ENCODE measurements at places on chromosomes 13 and 19.

DNA sequence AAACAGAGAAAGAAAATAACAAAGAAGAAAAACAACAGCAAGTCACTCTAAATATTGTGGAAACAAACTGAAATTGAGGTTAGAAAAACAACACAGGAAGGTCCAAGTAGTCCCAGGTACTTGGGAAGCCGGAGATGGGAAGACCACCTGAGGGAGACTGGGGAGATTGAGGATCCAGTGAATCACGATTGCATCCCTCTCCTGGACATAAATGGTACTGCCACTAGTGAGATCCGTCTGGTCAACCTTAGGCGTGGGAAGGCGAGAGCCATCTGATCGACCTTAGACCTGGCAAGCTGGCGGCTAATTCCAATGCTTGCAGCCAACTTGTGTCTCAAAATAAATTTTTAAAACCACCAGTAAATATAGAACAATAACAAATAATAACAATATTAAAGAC, 81.9 kb downstream of the ZNF726 start:
- no peak for DNase-seq

DNA sequence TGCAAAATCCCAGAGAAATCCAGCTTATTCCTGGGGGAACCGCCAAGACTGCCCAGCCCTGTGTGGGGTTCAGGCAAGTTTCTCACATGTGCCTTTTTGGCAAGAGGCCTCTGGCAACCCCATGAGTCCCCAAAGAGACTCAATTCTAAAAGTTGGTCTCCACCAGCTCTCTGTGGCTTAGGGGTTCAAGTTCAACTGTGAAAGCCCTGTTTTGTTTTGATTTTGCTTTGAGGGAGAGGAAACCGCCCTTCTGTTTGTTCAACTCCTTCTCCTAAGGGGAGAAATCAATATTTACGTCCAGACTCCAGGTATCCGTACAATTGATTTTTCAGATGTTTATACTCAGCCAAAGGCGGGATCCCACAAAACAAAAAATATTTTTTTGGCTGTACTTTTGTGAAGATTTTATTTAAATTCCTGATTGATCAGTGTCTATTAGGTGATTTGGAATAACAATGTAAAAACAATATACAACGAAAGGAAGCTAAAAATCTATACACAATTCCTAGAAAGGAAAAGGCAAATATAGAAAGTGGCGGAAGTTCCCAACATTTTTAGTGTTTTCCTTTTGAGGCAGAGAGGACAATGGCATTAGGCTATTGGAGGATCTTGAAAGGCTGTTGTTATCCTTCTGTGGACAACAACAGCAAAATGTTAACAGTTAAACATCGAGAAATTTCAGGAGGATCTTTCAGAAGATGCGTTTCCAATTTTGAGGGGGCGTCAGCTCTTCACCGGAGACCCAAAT, 583 bp upstream of the LDLR start:
- DNase-seq: no peak

GRCh38 chr19:36140304-36141038, 605 bp downstream of the CAPNS1 start:
- no peak for DNase-seq

- no peak for DNase-seq
Measured at GRCh38 chr13:32284927-32285632, 30.1 kb downstream of the ZAR1L start.

GRCh38 chr13:37257706-37258105, 152.2 kb upstream of the CSNK1A1L start:
- no peak for DNase-seq

- no peak for DNase-seq
Measured at GRCh38 chr19:17159466-17160393, 55.4 kb upstream of the USE1 start.

- DNase-seq: no peak
Measured at GRCh38 chr13:98279473-98280175, 102.6 kb upstream of the RNF113B start.

- no peak for DNase-seq
Measured at GRCh38 chr13:67267136-67267535, 37.0 kb upstream of the PCDH9 start.

- no peak for DNase-seq
Measured at GRCh38 chr19:31326329-31327028, 22.8 kb downstream of the TSHZ3 start.

- DNase-seq: no peak
Measured at GRCh38 chr13:41782086-41782485, 178.8 kb downstream of the VWA8 start.

DNA sequence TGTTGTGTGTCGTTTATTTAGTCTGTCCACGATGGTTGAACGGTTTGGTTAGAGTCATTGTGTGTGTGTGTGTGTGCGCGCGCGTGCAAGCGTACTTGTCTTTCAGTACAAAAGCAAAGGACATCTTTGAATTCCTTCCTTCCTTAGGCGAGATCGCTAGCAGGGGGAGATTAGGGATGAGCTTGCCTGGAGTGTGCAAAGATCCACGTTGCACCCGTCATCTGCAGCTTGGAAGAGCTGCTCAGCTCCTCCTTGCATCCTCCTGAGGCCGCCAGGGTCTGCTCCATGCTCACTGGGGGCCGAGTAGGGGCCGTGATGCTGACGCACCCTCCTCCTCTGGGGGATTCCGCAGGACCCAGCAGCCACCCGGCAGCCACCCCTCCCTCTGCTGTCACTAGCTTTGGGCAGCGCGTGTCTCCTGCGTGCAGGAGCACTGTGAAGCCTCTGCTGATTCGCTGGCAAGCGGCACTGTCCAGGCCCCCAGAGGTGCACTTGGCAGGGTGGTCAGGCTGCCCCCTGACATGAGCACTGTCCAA, 137.3 kb downstream of the KDM4B start:
- no peak for DNase-seq

- DNase-seq: no peak
Measured at GRCh38 chr13:42615691-42616090, 41.7 kb downstream of the TNFSF11 start.

GRCh38 chr13:98847780-98848179, 95.3 kb upstream of the SLC15A1 start:
- no peak for DNase-seq

DNA sequence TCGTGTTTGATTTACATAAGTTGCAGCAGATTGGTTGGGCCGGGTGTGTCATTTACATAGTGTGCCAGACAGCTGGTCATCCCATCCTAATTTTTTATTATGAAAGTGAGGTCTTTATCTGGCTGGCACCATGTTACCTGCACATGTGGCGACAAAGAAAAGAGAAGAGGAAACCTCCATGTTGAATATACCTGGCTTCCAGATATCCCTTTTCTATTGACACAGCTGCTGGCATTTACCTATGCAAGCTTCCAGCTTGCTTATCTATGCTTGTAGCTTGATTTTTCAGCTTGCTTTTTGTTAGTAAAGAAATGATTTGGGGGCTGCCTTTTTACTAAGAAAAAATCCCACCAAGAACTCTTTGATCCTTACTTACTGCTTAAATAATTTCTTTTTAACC, 681.3 kb upstream of the SLITRK1 start:
- DNase-seq: no peak

GRCh38 chr13:66138172-66138811, 1091.8 kb downstream of the PCDH9 start:
- DNase-seq: no peak

DNA sequence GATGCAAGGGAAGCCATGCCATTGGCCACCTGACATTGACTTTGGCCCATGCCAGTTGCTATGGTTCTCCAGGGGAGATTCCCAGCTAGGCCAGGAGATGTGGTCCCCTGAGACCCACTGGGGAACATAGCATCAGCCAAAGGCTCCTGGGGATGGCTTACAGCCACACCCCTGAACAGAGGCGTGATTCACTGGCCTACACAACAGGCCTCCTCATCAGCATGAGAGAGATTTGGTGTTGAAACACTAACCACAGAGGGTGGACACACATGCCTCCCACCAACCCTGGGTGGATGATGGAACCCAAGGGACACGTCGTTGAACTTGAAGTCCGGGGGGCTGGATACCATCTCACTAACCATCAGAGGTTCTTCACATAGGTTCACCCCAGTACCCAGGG, 14.4 kb downstream of the IQCN start:
- DNase-seq: no peak

- DNase-seq: no peak
Measured at GRCh38 chr13:35764326-35765015, 288.0 kb upstream of the MAB21L1 start.

- DNase-seq: no peak
Measured at GRCh38 chr19:15444505-15445226, 5.1 kb downstream of the WIZ start.

GRCh38 chr13:35700671-35701070, 224.2 kb upstream of the MAB21L1 start:
- no peak for DNase-seq

DNA sequence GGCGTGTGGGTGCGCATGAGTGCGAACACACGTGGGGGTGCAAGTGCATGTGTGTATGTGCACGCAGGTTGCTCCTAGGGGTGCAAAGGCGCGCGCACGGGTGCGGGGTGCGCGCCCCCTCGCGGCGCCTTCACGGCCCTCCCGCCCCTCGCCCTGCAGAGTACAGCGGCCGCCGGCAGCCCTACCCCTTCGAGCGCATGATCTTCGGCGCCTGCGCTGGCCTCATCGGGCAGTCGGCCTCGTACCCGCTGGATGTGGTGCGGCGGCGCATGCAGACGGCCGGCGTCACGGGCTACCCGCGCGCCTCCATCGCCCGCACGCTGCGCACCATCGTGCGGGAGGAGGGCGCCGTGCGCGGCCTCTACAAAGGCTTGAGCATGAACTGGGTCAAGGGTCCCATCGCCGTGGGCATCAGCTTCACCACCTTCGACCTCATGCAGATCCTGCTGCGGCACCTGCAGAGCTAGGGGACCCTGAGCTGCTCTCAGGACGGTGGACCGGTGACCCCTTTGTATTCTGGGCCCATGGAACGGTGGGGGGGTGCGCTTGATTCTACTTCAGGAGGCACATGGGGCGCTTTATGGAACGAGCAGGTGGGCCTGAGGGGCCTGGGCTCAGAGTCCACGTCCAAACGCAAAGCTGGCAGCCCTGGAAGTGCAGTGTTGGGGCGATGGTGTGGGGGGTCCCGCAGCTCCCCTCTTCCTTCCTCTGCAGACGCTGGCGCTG, 27.7 kb downstream of the TMEM161A start:
- DNase-seq: no peak

DNA sequence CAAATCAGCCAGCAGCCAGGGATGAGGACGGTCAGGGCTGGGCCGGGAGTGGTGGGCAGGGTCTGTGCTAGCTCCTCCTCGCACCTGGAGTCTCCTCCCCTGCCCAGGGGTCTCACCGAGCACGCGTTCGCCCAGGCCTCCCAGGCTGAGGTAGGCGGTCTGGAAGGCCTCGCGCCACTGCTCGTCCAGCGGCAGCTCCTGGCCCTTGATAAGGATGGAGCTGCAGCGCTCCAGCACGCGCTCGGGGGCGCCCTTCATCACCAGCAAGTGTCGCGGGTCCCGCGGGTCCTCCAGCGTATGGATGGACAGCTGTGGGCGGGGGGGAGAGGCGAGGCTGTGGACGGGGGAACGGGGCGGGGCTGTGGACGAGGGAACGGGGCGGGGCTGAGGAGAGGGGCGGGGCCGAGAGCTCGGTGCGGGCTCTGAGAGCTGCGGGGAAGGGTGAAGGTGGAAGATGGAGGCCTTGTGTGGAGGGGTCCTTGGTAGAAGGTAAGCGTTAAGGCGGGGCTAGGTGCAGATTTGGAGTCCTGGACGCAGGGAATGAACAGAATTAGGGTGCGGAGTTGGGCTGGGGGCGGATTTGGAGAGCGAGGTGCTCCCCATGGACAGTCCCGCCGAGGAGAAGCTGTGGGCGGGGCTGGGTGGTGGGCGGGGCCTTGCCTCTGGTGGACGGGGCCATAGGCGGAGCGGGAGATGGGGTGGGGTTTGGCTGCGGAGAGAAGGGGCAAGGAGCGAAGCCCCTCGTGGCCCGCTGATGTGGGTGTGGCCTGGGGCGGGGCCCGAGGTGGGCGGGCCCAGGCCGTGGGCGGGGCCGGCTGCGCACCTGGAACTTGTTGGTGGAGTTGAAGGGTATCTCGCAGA, 5.7 kb downstream of the ATP4A start:
- DNase-seq: no peak

GRCh38 chr19:43634872-43635560, 4.6 kb downstream of the CADM4 start:
- DNase-seq: no peak

DNA sequence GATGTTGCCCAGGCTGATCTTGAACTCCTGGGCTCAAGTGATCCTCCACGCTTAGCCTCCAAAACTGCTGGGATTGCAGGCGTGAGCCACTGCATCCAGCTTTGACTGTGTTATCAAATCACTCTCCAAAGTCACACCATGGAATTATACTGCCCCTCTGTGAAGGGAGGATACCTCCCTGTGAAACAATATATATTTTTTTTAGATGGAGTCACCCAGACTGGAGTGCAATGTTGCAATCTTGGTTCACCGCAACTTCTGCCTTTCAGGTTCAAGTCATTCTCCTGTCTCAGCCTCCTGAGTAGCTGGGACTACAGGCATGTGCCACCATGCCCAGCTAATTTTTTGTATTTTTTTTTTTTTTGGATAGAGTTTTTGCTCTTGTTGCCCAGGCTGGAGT, 7.7 kb downstream of the TYK2 start:
- no peak for DNase-seq

DNA sequence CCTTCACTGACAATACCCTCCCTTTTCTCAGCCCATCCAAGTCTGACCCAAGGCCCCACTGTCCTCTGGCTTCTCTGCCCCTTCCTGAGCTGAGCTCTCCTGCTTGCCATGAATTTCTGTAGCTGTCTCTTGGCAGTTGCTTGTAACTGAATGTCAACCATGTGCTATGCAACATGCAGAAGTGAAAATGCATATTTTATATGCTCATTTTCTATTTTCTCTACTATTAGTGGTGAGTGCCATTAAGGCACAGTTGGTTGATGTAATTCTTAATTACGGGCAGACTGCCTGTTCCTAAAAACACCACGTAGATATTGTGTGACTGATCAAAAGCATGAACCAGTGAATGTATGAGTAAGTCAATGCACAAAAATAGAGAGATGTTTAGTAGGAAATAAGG, 29.6 kb downstream of the TNFSF11 start:
- no peak for DNase-seq

GRCh38 chr19:47176627-47177090, 46.0 kb downstream of the SAE1 start:
- no peak for DNase-seq

All from cortex of kidney (tissue), 1 donor.